ENCODE measurements at places on chromosomes 16 and 17.

DNA sequence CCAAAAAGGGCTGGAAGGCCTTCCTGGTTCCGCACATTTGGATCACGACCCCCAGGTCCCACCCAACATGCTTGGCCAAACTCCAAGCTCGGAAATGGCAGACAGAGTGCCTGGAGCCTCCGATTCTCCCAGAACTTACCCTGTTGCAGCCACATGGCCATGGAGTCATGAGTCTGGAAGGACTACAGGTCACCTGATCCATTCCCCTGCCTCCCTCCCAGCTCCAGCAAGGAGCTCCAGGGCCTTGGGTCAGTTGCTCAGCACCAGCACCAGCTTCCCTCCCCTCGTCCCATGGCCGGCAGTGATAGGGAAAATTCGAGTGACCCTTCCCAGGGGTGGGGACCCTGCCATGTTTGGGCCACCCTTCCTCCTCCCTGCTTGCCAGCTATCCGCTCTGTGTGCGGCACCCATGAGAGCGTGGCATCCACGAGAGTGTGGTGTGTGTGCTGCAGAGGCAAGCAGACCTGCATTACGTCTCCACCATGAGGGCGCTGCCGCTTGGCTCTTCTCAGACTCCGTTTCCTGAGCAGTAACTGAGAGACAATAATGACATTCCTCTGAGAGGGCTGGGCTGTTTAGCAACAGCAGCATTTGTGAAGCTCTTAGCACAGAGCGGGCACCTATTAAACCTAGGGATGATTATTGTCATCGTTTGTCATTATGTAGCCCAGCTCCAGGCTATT lies 21.3 kb upstream of the RPL38 start:
- no peak for DNase-seq

- no peak for DNase-seq
These were observed 20.5 kb downstream of the RNF157 start for GRCh38 chr17:76219670-76220383.

- no peak for DNase-seq
These were observed 2.4 kb upstream of the SCIMP start for GRCh38 chr17:5236938-5237540.

GRCh38 chr16:23578101-23578830 lies 17.9 kb downstream of the NDUFAB1 start:
- DNase-seq = no peak

GRCh38 chr17:83010206-83011200 lies 68.9 kb upstream of the METRNL start:
- DNase-seq = peak; percentile 13

- DNase-seq = no peak
These were observed 13.8 kb downstream of the DNAAF8 start for GRCh38 chr16:4747906-4748681.

DNA sequence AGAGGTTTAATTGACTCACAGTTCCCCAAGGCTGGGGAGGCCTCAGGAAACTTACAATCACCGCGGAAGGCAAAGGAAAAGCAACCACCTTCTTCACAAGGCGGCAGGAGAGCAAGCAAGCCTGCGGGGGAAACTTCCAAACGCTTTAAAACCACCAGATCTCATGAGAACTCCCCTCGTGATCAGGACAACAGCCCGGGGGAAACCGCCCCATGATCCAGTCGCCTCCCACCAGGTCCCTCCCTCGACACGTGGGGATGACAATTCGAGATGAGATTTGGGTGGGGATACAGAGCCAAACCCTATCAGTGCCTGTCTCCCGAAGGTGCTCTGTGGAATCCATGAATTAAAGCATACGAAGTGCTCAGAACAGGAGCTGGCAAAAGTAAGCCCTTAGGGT lies 43.9 kb upstream of the ABR start:
- DNase-seq = no peak

- DNase-seq = no peak
These were observed 254.3 kb downstream of the WWOX start for GRCh38 chr16:78353640-78354275.

DNA sequence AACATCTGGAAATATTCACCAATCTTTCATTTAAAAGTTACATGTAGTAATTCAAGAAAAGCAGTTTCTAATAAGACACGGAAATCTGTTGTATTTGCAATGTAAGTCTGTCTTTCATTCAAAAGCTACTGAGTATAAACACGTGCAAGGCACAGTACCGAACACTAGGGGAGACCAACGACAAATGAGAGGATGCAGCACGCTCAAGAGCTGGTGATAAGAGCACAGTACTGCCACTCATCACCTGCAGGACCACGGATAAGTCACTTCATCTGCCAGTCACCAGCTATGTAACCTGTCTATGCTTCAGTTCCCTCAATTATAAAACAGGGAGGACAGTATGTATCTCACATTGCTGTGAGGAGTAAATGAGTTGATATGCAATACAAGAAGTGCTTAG lies 67.1 kb downstream of the CLEC18A start:
- DNase-seq = no peak

GRCh38 chr16:75714661-75715060 lies 11.6 kb downstream of the CPHXL start:
- DNase-seq = no peak

GRCh38 chr16:87384162-87384874 lies 742 bp upstream of the FBXO31 start:
- DNase-seq = no peak

DNA sequence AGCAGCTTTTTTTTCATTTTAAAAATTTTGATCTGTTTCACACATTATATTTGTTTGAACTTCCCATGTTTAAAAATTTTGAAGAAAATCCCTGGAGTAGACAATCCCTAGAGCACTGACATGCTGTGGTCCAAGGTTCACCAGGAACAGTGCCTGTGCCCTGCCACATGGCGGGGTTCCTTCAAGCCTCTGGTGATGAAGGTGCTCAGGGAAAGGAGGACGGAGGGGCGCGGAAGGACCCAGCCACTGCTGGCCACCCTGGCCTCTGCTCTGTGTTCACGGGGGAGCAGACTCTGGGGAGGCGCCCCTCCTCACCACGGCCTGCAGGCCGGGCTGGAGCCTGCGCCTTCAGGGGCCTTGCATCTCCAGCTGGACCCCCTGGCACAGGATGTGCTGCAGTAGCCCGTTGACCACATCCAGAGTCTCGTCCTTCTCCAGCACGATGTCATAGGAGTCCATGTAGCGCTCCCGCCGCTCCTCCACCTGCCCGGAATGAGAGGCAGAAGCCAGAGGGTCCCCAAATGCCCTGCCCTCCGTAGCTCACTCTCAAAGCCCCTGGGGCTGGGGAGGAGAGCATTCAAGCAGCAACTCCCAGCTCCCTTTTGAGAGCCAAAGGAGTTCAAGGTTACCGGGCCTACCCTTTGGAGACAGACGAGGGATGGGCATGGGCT lies 10.7 kb downstream of the NT5C3B start:
- no peak for DNase-seq

GRCh38 chr17:83098241-83099085 lies 19.1 kb downstream of the METRNL start:
- DNase-seq = no peak

- no peak for DNase-seq
These were observed 17.9 kb upstream of the AKAP1 start for GRCh38 chr17:57067162-57067561.

DNA sequence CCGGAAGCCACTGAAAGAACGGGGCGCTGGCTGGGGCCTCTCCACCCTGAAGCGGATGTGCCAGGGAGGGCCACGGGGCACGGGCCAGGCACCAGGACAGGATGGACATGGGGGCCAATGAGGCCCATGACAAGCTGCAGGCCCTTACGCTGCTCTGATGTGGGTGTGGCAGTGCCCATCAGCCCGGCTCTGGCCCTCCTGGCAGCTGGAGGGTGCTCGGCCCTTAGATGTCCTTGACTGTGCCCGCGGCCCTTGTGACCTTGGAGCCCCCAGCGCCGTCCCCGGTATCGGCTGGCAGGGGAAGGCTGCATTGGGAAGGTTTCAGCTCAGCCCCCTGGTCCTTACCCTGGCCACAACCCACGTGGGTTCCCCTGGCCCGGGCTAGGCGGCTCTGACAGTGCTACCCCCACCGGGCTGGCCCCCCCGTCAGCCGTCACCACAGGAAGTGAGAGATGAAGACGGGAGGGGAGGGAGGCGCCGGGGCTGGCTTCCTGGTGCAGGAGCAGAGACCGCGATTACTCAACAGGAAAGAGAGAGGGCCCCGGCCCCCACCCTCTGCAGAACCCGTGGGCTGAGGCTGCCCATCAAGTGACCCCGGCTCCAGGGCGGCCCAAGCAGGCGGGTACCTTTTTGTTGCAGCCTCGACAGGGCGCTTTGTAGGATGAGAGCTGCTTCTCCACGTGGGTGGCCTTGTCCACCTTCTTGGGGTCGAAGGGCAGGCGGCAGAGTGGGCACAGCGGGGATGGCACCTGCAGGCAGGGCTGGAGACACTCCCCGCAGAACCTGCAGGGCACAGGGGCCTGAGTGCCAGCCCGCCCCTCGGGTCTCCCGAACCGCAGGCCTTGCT lies 5.3 kb downstream of the RNF166 start:
- peak; percentile 95 for DNase-seq

GRCh38 chr17:49406421-49407061 lies 8.1 kb downstream of the PHB1 start:
- no peak for DNase-seq

DNA sequence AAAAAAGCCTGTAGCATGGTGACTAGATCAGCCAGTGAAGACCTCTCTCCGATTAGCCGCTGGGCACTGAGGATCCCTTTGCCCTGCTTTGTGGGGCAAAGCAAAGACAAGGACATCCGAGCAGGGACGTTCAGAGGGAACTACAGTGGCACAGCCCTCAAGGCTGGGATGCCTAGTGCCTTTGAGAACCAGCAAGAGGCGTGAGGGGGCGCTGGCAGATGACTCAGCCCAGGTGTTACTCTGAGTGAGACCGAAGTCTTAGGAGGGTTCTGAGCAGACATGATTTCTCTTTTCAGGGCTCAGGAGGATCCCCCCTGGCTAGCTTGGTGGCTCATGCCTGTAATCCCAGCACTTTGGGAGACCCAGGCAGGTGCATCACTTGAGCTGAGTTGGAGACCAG lies 178.6 kb downstream of the CPPED1 start:
- DNase-seq = no peak

- DNase-seq = no peak
These were observed 56.7 kb downstream of the CCDC42 start for GRCh38 chr17:8687737-8688466.

- DNase-seq = no peak
These were observed at the start of gene NEURL4 for GRCh38 chr17:7328840-7329373. TSS of gene NEURL4 (minus strand) at chr17:7329335. CDS start at chr17:7329312, 23 bp downstream.

DNA sequence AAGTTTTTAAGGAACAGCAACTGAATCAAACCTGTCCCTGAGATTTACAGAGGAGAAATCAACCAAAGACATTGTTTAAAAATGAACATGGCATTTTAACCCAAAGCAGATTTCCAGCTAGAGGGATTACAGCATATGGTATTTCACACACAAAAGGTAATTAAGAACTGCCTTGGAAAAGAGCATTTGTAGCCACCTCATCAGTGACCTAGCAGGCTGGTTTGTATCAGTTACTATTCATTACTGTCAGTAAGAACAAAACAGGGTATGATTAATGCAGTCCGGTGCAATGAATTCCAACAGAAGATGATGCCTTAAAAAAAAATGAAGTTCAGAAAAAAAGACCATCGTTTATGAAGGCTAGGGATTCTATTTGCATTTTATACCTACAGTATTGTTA lies 219.9 kb downstream of the CHD9NB start:
- no peak for DNase-seq

GRCh38 chr16:28110977-28111376 lies 47.5 kb upstream of the GSG1L start:
- no peak for DNase-seq

DNA sequence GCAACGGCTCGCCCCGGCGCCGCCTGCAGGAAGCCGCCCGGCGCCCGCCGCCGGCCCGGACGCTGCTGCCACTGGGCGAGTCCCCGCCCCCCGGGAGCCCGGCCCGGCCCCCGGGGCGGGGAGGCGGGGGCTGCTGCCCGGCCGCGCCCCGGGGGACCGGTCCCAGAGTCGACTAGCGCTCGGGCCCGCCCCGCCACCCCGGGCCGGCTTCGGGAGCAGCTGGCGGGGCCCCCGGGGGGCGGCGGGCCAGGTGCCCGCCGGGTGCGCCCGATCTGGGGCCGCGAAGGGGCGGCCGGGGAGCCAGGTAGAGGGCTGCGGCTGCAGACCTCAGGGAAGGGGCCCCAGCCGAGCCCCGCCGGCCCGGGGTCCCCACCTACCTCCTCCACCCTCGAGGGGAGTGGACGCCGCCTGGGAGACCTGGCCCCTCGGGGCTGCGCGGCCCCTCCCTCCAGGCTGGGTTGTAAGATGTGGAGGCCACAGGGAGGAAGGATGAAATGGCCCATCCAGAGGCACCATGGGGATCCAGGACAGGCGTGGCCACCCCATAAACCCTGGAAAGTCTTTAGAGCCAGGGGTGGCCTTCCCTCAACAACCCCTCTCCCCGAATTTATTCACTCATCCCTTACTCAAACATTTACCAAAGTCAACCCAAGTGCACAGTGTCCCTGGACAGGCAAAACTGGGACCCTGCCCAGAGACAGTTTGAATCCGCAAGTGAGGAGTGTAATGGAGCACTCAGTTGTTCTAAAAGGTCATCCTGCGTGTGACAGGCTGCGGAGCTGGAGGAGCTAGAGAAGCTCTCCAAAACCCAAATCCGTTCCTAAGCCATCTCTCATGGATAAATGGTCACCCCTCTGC lies at the start of gene CDYL2:
Gene CDYL2, minus strand, starts transcription at position 73 of the 858 bp plus-strand sequence. CDS start 425 bp downstream, outside the sequence.
- peak; percentile 77 for DNase-seq

DNA sequence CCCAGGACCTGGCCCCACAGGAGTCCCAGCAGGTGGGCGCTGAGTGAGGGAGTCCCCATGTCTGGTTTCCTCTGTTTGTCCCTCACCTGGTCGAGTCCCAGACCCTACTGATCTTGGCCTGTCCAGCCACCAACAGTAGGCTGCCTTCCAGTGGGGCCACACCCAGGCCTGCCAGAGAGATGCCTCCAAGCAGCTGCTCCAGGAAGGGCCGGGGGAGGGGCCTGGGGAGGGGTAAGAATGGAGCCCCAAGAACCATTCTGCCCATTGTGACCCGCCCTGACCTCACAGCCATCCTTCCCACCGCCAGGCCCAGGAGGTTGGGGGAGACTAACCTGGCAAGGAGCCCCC lies 736 bp downstream of the SPATA20 start:
- DNase-seq = no peak

- DNase-seq = no peak
These were observed 99.9 kb upstream of the CCL2 start for GRCh38 chr17:34154961-34155730.

DNA sequence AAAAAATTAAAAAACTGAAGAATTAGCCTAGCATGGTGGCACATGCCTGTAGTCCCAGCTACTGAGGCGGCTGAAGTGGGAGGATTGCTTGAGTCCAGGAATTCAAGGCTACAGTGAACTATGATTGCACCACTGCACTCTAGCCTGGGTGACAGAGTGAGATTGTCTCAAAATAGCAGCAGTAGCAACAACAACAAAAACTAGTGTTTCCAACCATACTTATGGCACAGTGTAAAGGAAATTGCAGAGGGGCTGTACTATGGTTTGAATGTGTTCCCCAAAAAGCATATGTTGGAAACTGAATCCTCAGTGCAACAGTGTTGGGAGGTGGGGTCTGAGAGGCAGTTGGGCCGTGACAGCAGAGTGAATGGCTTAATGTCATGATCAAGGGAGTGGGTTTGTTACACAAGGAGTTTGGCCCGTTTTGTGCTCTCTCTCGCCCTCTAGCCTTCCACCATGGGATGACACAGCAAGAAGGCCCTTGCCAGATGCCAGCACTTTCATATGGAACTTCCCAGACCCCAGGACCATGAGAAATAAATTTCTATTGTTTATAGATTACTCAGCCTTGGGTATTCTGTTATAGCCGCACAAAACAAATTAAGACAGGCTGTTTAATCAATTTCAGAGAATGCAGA lies 70.0 kb downstream of the PGS1 start:
- no peak for DNase-seq

- DNase-seq = no peak
These were observed 559 bp downstream of the ITGAM start for GRCh38 chr16:31260136-31260931.
